ENCODE measurements at places on chromosomes 5 and 9.

GRCh38 chr5:179337796-179338676 lies 7.2 kb downstream of the ADAMTS2 start:
- DNase-seq = no peak

- no peak for DNase-seq
Observed at GRCh38 chr5:134124289-134125038, 10.0 kb downstream of the TCF7 start.

- no peak for DNase-seq
Observed at GRCh38 chr5:90994796-90995195, 388.3 kb downstream of the ARRDC3 start.

DNA sequence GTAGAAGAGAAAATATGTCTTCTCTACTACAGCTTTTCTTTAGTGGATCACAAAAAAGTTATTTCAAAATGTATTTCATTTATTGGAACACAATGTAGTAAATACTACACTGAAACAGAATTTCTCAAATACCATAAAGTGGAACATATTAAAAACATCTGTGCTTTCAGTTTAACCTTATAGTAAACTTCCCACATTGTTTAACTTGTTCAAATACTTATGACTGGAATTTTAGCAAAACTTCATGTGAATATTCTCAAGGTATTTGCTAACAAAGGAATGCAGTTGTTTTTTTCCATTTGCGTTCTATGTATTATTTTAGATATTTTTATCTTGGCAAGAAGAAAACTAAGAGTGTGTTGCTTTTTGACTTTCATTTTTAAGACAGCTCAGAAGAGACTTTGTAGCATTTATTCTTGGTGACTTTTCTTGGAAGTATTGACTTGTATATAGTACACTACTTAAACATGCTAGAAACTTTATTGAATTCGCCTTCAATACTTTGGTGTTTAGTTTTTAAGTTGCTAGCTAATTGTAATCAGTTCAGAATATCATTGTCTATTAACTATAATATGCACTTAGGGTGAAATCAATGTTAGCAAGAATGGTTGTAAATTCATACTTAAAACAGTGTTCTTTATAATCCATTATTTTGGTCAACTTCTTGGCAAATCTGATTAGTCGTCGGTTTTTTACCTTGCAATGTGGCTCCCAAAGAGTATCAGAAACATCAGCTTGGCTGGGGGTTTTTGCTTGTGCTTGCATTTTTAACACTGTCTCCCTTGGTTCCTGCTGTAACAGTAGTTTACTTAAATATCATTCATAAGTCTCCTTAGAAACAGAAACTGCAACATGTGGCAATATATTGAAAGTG lies 5.0 kb upstream of the RHOBTB3 start:
- DNase-seq = no peak

- no peak for DNase-seq
Observed at GRCh38 chr9:120410925-120411501, 169.0 kb downstream of the CDK5RAP2 start.

DNA sequence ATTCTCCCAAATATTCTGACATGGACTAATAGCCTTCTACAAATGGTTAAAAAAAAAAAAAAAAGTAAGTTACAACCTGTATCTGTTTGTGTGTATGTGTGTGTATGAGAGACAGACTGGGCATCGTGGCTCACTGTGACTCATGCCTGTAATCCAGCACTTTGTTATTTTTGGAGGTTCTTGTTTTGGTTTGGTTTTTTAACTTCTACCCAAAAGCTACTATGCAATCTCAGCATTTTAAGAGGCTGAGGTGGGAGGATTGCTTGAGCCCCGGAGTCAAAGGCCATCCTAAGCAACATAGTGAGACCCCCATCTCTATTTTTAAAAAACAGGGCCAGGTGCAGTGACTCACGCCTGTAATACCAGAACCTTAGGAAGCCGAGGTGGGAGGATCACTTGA lies 17.6 kb upstream of the HAVCR1 start:
- DNase-seq = no peak

DNA sequence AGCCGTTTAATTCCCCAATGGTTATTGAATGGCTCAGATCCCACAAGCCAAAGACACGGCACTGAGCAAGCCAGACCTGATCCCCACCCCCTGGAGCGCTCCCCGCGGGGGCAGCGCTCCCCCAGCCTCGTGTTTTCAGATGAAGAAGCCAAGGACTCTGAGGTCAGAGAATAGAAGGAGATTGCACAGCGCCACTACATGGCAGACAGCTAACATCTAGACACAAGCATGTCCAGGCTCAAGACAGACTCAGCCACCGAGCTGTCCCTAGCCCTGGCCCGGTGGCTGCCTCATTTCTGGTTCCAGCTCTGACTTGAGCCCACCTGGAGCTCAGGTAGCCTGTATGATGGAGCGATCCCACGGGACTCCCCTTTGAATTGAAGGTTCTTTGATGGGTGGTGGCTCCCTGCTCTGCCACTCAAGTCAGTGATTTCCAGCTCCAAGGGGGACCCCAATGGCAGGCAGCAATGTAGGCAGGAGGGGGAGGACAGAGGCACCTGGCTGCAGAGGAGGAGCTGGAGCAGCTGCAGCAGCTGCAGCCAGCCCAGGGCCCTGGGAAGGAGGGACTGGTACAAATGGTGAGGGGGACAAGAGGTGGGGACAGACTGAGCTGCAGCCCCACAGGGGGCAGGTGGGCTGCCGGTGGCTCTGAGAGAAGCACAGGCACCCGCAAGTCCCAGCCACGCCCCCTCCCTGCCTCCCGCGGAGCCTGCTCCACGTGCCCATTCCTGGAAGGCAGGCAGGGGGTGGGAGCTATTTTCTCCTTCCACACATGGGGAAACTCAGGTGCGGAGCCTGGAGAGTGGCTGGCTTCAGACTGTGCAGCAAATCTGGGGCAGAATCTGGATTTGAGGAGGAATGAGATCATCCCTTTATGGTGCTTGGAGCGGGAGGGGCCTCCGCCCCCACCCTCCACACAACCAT lies 40.2 kb downstream of the NTNG2 start:
- no peak for DNase-seq

- no peak for DNase-seq
Observed at GRCh38 chr9:114561771-114562170, 25.8 kb upstream of the ATP6V1G1 start.

DNA sequence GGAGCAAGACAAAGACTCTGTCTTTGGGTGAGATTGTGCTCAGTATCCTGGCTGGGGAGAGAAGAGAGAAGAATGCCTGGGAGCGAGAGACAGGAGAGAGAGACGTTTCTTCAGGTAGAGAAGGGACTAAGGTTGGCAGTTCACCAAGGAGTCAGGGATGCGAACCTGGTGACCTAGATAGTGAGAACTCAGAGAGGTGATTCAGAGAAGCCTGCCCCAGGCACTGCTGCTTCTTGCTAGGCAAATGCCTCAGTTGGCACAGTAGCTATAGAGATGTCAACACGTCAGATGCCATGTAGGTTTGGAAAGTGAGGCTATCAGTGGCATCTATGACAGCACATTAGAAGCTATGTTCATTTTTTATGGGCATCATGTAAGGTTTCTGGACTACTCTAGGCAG lies 231.6 kb upstream of the VLDLR start:
- DNase-seq = no peak

GRCh38 chr5:133116601-133117000 lies 64.8 kb downstream of the HSPA4 start:
- no peak for DNase-seq

DNA sequence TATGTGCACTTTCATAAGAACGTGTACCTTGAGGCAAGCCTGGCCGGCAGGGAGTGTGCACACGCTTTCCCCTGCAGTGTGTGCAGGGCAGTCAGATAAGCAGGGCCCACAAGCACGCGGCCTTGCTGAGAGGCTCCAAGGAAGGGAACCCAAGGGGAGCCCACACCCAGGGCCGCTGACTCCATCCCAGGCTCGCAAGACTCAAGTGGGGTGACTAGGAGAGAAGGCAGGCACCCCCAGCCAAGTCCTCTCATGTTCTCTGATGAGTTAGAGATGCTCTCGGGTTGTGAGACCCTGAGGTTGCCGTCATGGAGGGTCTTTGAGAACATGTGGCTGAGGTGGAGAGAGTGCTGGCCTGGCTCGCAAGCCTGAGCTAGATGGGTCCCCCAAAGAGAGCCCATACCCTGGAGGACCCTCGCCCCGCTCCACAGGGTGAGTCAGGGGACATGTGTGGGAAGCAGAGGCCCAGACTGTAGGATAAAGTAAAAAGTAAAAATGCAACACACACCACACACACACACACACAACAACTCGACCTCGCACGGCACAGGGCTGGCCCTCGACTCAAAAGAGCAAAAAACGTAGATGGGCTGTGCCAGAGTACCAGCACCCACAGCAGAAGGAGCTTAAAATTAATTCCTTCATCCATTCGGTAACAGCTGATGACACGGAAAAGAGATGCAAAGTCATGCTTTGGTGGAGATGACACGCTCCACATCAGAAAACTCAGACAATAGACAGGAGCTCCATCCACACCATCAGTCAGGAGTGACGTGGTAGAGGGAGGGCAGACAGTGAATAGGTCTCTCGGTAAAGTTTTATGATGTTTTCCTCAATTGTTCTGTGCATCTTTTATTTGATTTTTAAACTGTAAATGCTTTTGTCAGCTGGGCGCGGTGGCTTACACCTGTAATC lies 54.8 kb upstream of the NKD2 start:
- DNase-seq = no peak

GRCh38 chr9:122444041-122444733 lies 33.5 kb downstream of the OR1J1 start:
- no peak for DNase-seq

DNA sequence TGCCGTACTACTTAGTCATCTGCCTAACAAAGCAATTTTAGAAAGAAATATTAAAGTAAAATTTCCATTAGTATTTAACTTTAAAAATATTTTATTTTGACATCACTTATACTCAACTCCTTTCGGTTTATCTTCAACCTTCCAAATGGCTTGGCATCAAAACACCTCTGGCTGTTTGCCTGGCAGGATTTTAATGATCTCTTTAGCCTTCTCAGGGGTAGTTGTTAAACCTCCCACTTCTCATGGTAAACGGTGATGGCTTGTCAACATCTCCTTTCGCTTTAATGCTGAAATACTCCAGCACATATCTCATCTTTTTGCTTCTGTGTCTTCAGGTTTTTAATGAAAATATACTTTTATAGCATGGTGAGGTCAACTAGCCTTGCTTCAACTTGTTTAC lies 747.1 kb downstream of the CETN3 start:
- no peak for DNase-seq

DNA sequence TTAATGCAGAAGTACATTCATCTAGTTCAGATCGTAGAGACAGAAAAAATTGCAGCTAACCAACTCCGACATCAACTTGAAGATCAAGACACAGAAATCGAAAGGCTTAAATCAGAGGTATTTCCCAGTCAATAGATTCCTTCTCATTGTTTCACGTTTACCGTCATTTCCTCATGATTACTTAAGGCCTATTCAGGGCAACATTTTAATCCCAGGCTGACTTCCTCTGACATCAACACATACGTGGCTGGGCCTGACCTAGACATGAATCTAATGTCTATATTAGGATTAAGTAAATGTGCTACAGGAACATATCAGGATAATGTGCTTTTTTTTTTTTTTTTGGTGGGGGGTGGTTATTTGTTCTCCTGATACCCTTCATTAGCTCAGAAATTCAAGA lies 107.9 kb downstream of the RASGRF2 start:
- no peak for DNase-seq

DNA sequence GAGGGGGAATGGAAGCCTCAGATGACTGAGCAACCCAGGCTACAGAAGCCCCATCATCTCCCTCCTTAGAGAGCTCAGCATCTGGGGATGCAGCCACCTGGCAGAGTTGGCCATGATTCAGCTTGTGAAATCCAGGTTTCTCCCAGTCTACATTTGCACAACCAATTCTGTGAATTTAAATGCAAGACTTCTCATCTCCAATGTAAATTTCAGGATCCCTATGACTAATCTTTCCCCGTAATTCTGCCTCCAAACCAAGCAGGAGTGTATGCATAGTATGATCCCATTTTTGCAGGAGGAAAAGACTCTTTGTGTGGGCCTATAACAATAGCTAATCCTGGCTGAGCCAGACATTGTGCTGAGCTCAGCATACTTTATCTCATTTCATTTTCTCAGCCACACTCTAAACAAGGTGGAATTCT lies 59.6 kb upstream of the IL17B start:
- no peak for DNase-seq

- DNase-seq = no peak
Observed at GRCh38 chr5:123929055-123929474, 417.1 kb downstream of the CSNK1G3 start.

DNA sequence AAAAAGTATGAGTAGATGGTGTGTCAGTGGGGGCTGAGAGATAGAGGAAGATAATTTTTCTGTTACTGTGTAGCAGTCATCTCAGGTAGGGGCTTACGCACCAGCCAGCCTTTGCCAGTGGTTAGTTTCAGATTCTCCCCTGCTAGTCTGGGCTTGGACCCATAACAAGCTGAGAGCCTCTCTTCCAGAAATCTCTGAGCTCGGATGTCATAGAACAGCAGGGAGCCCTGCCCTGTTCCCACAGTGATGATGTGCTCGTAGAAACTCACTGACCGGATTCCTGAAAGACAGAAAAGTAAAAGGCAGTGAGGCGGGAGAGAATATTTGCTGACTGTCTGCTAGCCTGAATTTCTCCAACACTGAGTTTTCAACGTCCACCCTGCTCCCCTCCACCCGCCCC lies 37.2 kb downstream of the DCAF12 start:
- DNase-seq = no peak

DNA sequence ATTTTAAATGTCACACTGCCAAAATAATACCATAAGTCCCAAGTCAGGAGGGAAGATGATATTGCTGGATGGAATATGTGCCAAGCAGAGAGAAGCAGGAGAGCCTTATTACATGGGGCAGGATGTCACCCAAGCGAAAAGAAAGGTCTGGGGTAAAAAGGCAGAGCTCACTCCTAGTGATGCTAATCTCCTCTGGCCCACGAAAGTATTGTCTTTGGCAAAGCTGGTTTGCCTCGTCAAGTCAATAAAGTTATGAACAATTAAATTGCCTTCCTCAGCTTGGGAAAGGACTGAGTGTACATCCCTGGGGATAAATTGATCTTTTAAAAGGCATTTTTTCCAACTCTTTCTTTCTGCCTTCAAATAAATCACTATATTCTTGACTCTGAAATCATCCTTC lies 220.6 kb downstream of the DMAC1 start:
- DNase-seq = no peak

DNA sequence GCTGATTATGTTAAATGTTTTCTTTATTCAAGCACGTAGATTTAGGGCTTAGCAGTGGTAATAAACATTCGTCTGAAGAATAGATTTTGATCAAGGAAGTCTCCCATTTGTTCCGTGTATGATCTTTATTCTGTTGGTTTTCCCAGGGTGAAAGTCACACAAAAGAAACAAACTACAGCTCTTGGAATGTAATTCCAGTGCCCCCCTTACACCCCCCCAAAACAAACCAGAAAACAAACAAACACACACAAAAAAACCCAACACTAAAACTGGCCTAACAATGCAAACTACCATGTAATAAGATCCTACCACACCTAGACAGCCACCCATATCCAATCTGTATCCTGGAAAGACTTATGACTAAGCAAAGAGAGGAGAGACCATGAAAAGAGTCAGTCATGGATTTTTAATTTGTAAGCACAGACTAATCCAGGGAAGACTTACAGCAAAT lies 196.2 kb upstream of the ELL2 start:
- no peak for DNase-seq

DNA sequence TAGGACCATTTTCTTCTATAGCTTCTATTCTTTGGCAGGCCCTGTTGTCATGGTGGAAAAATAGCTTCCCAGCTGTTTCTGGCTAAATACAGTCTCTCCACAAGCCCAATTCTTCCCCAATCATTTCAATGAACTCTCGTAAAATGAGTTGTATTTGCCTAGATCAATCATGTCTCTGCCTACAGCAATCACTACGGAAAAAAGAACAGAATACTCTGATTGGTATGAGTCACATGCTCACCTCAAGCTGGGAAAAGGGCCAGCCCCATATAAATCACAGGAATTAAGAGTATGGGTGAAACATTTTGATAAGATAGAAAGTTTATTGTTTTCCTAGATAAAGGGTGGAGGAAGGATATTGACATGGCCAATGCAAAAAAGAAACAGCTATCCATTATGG lies 711.4 kb downstream of the EFNA5 start:
- no peak for DNase-seq
